ENCODE measurements at places on chromosomes 4 and X. TPM values are rescaled to one million over a fixed set of nuclear protein-coding genes. Genes with fewer than 3 reads are reported as not detected.

Gene COL4A5
- 57.7 TPM for total RNA-seq

Gene TDO2
- total RNA-seq = 0.11 TPM

Gene VCX2
- not detected for total RNA-seq

Gene IBSP
- total RNA-seq = not detected

Gene ARAP2
- 9.9 TPM for total RNA-seq

Gene SAGE1
- total RNA-seq = not detected

Gene PASD1
- not detected for total RNA-seq

Measured in uterine smooth muscle cell (primary cell).